Neural crest cell (in vitro differentiated cells): ENCODE measurements at places on chromosomes 6 and 20. TPM values are rescaled to one million over a fixed set of nuclear protein-coding genes. Genes with fewer than 3 reads are reported as not detected.

DNA sequence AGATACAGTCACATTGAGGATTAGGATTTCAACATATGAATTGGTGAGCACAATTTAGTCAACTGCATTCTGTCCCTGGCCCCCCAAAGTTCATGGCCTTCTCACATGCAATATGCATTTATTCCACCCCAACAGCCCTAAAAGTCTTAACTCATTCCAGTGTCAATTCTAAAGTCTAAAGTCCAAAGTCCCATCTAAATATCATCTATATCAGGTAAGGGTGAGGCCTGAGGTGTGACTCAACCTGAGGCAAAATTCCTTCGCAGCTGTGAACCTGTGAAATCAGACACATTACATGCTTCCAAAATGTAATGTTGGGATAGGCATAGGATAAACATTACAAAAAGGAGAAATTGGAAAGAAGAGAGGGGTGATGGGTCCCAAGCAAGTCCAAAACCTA lies 27.8 kb downstream of the CLIC5 start:
- H3K27ac ChIP-seq = no peak overlapping the region
- H3K4me3 ChIP-seq = no peak overlapping the region
- no peaks in the 10 kb centered on the region for H3K4me1 ChIP-seq
- H3K36me3 ChIP-seq = no peaks in the 10 kb centered on the region
- H3K27me3 ChIP-seq = no peaks in the 10 kb centered on the region
- no peak for DNase-seq

Gene FOXS1
- total RNA-seq = not detected in 2 replicates

Gene MEI4
- total RNA-seq = 0.44 and 0.64 TPM in 2 replicates

GRCh38 chr20:47765691-47766594 lies 19.3 kb downstream of the SULF2 start:
- H3K4me1 ChIP-seq = peaks cover 37% of the 10 kb centered on the region
- DNase-seq = no peak
- peak overlapping the region; percentile 92 for H3K27ac ChIP-seq
- H3K4me3 ChIP-seq = no peak overlapping the region
- H3K36me3 ChIP-seq = peaks cover 10% of the 10 kb centered on the region
- H3K27me3 ChIP-seq = peaks cover 8% of the 10 kb centered on the region

GRCh38 chr20:63536241-63536977 lies 767 bp downstream of the PTK6 start:
- H3K4me1 ChIP-seq = peaks cover 9% of the 10 kb centered on the region
- H3K27me3 ChIP-seq = peaks cover 5% of the 10 kb centered on the region
- no peak overlapping the region for H3K27ac ChIP-seq
- H3K36me3 ChIP-seq = no peaks in the 10 kb centered on the region
- no peak for DNase-seq

Gene CAGE1
- 0.16 and 0.20 TPM in 2 replicates for total RNA-seq

- H3K27ac ChIP-seq = no peak overlapping the region
- no peaks in the 10 kb centered on the region for H3K27me3 ChIP-seq
- no peak for DNase-seq
- no peaks in the 10 kb centered on the region for H3K36me3 ChIP-seq
Observed at GRCh38 chr6:73030257-73030656, 195.0 kb downstream of the KHDC1L start.

GRCh38 chr6:33619166-33619840 lies 1.8 kb upstream of the ITPR3 start:
- H3K4me1 ChIP-seq = peaks cover 33% of the 10 kb centered on the region
- H3K27me3 ChIP-seq = peaks cover 52% of the 10 kb centered on the region
- H3K27ac ChIP-seq = no peak overlapping the region

- no peak for DNase-seq
- H3K36me3 ChIP-seq = no peaks in the 10 kb centered on the region
- H3K27ac ChIP-seq = no peak overlapping the region
Observed at GRCh38 chr6:110517034-110517433, 40.6 kb upstream of the SLC22A16 start.

- peak; percentile 25 for DNase-seq
- H3K4me1 ChIP-seq = peaks cover 3% of the 10 kb centered on the region
- H3K36me3 ChIP-seq = no peaks in the 10 kb centered on the region
- H3K27me3 ChIP-seq = peaks cover 7% of the 10 kb centered on the region
- no peak overlapping the region for H3K4me3 ChIP-seq
- H3K27ac ChIP-seq = no peak overlapping the region
Observed at GRCh38 chr6:49606721-49607390, 29.8 kb downstream of the RHAG start.

DNA sequence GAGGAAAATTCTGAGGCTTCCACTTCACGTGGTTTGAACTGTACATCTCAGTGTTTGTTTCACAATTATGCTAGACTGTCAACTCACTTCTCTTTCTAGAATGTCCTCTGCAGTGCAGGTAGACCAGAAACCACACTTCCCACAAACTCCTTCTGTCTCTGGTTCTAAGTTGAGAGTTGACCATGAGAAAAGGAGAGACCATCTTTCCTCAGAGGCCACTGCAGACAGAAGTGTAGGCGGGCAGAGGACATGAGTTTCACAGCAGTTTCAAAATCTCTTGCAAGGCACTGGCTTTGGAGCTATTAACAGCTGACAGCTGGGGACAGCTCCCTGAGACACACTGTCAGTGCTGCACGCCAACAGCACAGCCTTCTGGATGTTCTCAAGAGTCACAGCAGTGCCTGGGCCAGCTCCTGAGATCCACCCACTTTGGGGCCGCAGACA lies 55.4 kb upstream of the MOXD1 start:
- H3K27ac ChIP-seq = no peak overlapping the region
- DNase-seq = no peak
- H3K4me3 ChIP-seq = no peak overlapping the region
- no peaks in the 10 kb centered on the region for H3K27me3 ChIP-seq
- peaks cover 28% of the 10 kb centered on the region for H3K36me3 ChIP-seq

GRCh38 chr6:35638679-35639078 lies 50.0 kb downstream of the FKBP5 start:
- H3K4me3 ChIP-seq = no peak overlapping the region
- H3K27ac ChIP-seq = no peak overlapping the region
- H3K27me3 ChIP-seq = no peaks in the 10 kb centered on the region
- no peak for DNase-seq

- no peaks in the 10 kb centered on the region for H3K36me3 ChIP-seq
- H3K4me1 ChIP-seq = peaks cover 6% of the 10 kb centered on the region
- no peaks in the 10 kb centered on the region for H3K27me3 ChIP-seq
- H3K4me3 ChIP-seq = no peak overlapping the region
- no peak overlapping the region for H3K27ac ChIP-seq
Observed at GRCh38 chr6:83114164-83114563, 46.7 kb downstream of the DOP1A start.

- DNase-seq = no peak
- no peak overlapping the region for H3K27ac ChIP-seq
- H3K4me1 ChIP-seq = peaks cover 8% of the 10 kb centered on the region
Observed at GRCh38 chr6:131231891-131232290, 96.6 kb downstream of the AKAP7 start.

Gene CTCFL
- total RNA-seq = 0.09 and 0.14 TPM in 2 replicates

DNA sequence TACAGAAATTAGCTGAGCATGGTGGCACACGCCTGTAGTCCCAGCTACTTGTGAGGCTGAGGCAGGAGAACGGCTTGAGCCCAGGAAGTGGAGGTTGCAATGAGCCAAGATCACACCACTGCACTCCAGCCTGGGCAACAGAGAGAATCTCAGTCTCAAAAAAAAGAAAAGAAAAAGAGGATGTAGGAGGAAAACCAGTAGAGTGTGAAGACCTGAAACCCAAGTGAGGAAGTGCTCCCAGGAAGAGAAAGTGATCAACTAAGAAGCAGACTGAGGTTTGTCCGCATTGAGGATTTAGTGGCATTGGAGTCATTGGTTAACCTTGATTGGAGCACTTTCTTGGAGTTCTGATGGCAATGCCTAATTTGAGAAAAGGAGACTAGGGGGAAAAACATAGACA lies 20.6 kb upstream of the TASP1 start:
- no peak overlapping the region for H3K27ac ChIP-seq
- DNase-seq = no peak
- no peaks in the 10 kb centered on the region for H3K36me3 ChIP-seq
- H3K4me1 ChIP-seq = no peaks in the 10 kb centered on the region

DNA sequence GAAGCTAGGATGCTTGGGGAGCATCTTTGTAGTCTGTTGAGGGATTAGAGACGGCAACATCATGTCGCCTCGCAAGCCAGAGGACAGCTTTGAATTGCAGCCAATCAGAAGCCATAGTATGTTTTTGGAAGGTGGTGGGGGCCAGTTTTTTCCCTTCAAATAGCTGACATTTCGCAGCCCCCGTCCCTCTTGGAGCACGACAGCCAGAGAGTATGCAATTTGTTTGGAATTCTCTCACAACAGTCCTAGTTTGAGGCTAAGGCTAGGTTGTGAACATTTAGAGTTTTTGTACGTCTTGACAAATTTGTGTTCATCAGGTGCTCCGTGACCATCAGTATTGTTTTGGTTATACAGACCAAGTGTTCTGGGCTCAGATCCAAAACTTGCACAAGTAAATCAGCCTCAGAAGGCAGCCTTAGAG lies 83.3 kb downstream of the PLCB1 start:
- no peak overlapping the region for H3K4me3 ChIP-seq
- DNase-seq = no peak
- no peaks in the 10 kb centered on the region for H3K27me3 ChIP-seq
- H3K27ac ChIP-seq = no peak overlapping the region
- H3K4me1 ChIP-seq = peaks cover 13% of the 10 kb centered on the region
- H3K36me3 ChIP-seq = no peaks in the 10 kb centered on the region
